ENCODE measurements at places on chromosomes 3 and 15.

DNA sequence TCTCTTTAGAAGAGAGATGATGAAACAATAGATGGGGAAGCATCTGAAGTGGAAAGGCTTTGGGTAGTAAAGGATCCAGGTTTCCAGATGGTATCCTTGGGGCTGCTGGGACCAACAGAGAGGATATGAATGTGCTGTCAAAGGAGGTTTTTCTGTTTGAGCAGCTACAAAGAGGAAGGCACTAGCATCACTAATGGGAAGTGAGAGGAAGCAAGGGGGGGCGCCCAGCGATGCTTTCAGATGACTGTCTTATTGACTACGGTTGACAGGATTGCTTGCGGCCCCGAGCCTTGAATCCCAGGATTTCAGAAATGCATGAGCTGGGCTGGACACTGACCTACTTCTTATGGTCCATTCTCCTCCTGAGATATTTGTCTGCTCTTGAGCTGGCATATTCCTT, 103.8 kb upstream of the GALNT15 start:
- no peak for DNase-seq

GRCh38 chr3:106013971-106014370, 145.2 kb upstream of the CBLB start:
- no peak for DNase-seq

GRCh38 chr15:99441871-99442251, 123.9 kb upstream of the MEF2A start:
- DNase-seq, result peak; percentile 0

- DNase-seq, result no peak
These were observed 57.5 kb upstream of the SETMAR start for GRCh38 chr3:4245671-4246070.

DNA sequence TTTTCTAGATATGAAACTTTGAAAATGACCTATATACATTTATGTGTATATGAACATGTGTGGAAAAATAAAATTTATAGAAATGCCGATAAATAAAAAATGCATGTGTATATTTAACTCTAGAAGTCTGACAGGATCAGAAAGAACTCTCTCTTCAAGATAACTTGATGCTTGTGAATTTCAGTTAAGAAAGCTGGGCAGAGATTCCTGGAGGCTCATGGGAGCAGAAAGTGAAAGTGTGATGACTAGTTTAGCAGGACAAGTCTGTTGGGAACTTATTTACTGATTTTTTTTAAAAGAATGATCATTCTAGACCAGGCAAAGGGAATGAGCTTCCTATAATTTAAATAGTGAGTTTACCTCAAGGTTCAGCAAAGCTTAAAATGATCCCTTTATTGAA, 81.5 kb upstream of the KCNAB1 start:
- no peak for DNase-seq

GRCh38 chr3:5140230-5140621, 18.1 kb downstream of the ARL8B start:
- DNase-seq, result no peak
